T-helper 1 cell (primary cell): ENCODE measurements at places on chromosomes 3 and 15.

DNA sequence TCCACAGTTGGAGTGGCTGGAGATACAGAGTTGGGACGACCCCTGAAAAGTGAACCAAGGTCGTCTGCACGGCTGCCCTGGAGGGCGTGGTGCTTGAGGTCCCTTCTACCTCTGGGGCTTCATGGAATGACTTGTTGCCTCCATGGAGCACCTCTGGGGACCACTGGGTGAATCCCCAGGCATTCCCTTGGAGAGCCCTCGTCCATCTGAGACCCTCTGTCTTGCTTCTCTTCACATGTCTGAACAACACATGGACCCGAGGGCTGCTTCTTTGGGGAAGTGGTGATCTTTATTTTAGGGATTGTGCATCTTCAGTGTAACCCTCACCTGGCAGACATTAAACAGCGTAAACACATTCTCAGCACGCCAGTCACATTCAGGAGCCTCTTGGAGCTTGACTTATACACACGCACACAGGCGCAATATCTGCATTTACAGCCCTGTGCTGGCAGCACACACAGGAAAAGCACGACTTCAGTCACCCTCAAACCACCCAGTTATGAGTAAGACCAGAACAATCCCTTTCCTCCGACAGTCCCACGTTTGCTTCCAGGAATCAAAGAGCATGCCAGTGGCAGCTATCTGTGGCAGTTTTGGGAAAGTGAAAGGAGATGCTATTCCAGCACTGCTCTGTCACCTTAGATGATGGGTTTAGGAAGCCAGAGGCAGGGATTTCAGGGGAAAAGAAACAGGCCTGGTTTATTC lies 12.6 kb downstream of the FAM107A start:
- no peak for DNase-seq

DNA sequence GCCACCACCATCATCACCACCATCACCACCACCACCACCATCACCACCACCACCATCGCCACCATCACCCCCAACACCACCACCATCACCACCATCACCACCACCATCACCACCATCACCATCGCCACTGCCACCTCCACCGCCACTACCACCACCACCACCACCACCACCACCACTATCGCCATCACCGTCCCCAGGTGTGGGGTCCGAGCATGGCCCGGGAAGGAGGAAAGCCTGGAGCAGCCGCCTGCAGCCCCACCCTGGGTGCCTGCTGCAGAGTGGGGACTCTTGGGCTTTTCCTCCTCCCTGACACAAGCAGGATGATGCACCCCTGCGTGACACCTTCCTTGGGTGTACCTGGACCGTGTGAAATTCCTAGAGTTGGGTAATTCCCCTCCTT lies 43.9 kb downstream of the MUC4 start:
- no peak for DNase-seq

GRCh38 chr3:12318758-12319621 lies 30.1 kb downstream of the PPARG start:
- no peak for DNase-seq

- no peak for DNase-seq
Measured at GRCh38 chr3:126529585-126530170, 5.7 kb downstream of the CHST13 start.

DNA sequence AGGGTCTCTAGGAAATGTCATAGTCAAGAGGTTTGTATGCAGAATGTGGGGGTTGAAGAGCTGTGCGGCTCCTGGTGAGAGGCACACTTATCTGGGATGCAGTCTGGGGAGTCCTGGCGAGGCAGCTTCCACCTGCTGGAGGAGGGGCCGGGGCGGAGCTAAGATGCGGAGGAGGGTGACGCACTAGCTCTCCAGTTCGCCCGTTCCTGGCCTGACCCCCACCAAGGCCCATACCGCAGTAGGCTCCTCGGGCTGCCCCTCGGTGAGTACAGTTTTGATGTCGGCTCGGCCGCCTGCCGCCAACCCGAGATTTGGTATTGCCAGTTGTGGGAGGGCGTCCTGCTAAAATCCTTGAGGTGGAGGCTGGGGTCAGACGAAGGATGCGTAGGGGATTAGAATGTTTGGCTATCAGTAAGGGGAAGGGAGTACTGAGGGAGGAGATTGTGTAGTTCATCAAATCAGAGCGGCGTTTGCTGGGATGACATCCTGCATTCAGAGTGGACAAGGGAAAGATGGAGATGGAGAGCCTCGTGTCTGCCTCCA lies at the start of gene SCG5:
SCG5 (plus strand) TSS at position 194 of the 543 bp plus-strand sequence. CDS start 1,883 bp downstream, outside the sequence.
- no peak for DNase-seq

GRCh38 chr15:77575203-77575934 lies 57.3 kb downstream of the LINGO1 start:
- no peak for DNase-seq

DNA sequence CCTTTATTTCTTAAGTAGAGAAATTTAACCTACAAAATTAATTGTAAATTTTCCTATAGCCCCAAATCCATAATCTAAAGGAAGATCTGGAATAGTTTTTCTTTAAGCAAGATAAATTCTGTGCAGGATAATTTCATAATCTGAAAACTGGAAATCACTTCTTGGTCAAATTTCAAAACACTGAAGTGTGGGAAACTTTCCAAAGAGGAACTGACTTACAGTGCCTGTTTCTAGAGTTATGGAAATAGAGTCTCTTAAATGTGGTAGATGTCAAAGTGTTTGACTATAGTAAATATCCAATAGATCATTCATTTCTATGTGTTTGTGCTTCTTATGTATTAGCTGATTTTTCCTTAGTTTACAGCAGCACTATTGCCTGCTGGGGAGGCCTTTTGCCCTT lies 1.6 kb upstream of the P2RY13 start:
- no peak for DNase-seq

DNA sequence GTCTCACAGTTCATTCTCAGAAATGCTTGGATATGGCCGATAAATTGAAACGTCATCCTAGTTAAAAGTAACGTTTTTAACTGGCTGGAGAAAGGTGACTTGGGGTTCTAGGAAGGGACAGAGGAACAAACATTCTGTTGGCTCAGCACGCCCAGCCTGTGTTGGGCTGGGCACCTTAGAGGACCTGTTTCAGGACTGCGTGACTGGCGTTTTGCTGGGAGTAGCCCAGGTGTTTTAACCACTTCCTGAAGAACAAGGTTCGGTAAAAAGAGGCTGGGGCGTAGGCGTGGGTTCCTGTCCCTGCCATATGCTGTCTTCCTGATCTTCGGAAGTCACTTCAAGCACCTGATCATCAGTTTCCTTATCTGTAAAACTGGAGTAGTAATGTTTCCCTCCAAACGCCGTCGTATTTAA lies 1.1 kb upstream of the TLNRD1 start:
- peak; percentile 32 for DNase-seq

DNA sequence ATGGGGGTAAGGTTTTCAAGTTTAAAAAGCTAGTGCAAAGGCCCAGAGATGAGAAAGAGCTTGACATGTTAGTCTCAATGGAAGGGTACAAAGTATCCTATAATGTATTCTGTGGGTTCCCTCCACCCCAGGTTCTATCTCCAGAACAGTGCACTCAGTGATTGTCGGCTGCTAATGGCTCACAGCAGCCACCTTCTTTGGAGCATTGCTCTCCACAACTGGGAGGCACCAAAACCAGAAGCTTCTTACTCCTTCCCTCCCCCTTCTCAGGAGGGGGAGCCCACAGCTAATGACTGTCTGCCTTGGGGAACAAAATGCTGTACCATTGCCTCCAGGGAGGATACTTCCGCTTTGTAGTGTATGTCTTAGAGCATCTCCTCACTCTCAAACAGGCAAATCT lies 439.4 kb upstream of the RBMS3 start:
- no peak for DNase-seq

- no peak for DNase-seq
Measured at GRCh38 chr15:85534031-85534430, 153.6 kb downstream of the AKAP13 start.
